ENCODE measurements at places on chromosomes 13 and 19.
A peak's percentile ranks its signal among the peaks of the same experiment; 100 is the strongest.

DNA sequence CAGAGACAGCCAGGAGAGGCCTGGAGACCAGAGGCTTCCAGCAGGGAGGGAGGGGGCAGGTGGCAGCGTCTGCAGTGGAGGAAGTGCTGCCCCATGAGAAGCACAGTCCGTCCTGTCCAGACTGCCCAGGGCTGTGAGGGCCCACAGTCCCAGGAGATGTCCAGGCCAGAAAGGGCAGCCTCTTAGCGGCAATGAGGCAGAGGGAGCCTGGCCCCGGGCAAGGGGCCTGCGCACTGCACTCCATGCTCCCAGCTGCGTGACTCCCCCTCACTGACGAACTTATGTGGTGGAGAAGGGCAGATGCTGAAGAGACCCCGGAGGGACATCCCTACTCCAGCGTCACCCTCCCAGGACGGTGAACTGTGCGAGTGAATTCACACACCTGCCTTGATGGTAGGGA, 115.3 kb downstream of the SOX1 start:
- no peak for DNase-seq

DNA sequence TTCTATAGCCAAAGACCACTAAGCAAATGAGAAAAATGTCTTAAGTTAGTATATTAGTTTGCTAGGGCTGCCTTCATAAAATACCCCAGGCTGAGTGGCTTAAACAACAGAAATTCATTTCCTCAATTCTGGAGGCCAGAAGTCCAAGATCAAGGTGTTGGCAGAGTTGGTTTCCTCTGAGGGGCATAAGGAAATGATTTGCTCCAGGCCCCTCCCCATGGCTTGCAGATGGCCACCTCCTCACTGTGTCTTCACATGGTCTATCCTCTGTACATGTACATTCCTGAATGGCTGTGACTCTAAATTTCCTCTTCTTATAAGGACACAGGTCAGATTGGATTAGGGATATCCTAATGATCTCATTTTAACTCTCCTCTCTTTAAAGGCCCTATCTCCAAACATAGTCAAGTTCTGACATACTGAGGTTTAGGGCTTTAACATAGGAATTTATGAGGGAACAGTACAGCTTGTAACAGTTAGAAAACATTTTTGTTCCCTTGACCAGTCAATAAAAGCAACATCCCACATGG, 307.4 kb downstream of the DIAPH3 start:
- DNase-seq: no peak

- DNase-seq: no peak
Observed at GRCh38 chr19:15643387-15643786, 2.7 kb downstream of the CYP4F3 start.

- peak; percentile 65 for DNase-seq
Observed at GRCh38 chr19:40398417-40399131, 8.6 kb upstream of the HIPK4 start.

GRCh38 chr13:25171517-25172302, at the start of gene AMER2:
Gene AMER2 (minus strand): TSS chr13:25172288. CDS start chr13:25171619, 669 bp downstream.
- no peak for DNase-seq

GRCh38 chr19:45507872-45508416, 665 bp downstream of the VASP start:
- no peak for DNase-seq

DNA sequence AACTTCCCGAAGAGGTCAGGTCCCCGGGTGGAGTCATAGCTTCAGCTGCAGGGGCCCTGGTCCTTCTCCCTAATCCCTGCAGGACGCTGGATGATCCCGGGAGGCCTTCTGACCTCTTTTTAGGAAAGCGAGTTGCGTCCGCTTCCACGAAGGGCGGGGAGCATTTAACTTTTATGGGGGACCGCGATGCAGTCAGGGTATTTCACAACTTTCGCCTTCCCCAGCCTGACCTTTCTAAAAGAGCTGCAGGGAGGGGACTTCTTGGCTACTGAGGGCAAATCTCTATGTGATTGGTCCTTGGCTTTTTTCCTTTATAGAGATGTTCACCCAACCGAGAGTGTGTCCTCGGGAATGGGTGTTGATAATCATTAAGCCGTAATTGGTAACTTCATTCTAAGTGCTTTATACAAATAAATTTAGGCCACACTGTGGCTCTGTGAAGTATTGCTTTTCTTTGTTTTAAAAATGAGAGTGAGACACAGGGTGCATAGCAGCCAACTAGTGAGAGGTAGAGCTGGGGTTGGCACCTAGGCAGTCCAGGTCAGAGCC, 778 bp downstream of the ZNF230 start:
- DNase-seq: no peak

GRCh38 chr13:95226476-95226875, 74.8 kb downstream of the ABCC4 start:
- DNase-seq: no peak

DNA sequence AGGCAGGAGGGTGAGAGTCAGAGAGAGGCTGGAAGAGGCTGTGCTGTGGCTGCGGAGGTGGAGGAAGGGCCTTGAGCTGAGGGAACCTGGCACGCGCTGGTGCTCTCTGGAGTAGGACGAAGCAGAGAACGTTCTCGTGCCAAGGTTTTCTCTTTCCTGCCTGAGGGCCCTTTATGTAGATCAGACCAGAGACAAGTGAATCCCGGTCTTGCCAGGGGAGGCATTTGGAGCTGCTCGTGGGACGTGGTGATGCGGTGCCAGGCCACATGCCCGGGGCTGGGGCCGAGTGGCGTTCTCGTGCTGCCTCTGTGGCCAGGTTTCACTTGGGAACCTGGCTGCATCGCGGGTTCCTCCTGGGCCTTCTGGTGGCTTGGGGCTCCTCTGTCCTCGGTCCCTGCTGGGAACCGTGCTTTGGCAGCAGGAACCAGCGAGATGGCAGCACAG, 54.2 kb downstream of the KDM4B start:
- DNase-seq: no peak

DNA sequence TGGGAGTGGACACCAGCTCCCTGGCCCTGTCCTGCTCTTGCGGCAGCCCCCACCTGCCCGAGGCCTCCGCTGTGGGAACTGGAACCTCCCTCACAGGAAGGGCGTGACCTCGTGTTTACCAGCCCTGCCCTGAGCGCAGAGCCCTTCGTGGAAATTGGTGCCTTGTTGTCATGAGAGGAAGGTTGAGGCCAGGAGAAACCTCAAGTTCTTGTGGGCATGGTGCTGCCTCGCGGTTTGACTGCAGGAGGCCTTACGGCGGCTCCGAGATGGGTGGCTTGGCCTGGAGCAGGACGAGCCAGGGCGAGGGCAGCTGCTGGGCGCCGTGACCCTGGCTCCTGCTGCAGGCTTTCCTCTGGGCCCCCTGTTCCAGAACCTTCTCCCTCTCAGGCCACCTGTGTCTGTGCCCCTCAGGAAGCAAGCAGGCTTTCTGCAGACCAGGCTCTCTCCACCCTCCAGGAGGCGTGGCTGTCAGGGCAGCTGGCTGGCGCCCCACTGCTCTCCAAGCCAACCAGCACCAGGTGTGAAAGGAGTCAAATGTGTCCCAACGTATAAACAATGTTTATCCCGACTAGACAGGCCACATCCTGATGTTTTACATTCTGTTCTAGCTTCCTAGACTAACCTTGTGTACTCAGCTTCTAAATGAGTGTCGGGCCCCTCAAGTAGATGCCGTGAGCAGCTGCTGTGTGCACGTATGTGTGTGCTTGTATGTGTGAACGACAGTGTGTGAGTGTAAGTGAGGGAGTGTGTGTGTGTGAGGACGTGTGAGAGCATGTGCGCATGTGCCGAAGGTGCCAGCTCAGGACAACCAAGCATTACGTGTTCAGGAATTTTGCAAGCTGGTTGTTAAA, 10.4 kb upstream of the RASA3 start:
- DNase-seq: no peak

DNA sequence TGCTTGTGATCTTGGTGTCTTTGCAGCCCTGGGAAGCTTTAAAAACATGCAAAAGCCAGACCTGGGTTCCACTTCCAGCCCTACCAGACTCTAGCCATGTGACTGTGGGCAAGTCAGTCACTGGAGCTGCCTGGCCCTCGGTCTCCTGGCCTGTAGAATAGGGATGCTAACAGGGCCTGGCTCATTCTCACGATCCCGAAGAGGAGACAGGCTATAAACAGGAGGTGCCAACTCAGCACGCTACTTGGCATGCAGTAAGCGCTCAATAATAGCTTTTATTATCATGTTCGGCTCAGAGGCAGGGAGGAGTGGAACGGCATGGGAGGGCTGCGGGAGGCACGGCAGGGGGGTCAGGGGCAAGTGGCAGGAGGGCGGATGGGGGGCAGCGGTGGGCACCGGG, 1.7 kb downstream of the CTXN1 start:
- DNase-seq: no peak

- no peak for DNase-seq
Observed at GRCh38 chr19:56603829-56604228, 8.7 kb downstream of the ZNF71 start.

- no peak for DNase-seq
Observed at GRCh38 chr13:46484561-46484960, 68.4 kb upstream of the LRCH1 start.

DNA sequence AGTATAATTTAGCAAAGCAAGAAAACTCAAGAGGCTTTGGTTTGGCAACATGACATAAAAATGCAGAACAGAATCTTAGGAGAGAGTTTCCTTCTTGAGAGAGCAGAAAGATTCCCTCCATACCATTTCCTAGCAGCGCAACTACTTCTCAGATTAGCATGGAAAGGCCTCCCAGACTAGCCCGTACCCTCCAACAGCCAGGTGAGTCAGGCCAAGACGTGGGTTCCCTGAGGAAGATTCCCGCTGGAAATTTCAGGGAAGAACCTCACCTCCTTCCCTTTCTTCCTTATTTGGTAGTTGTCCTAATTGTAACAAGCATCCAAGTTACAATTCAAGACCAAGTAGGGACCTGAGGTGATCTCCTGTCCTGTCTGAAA, 12.3 kb downstream of the COL4A2 start:
- no peak for DNase-seq

DNA sequence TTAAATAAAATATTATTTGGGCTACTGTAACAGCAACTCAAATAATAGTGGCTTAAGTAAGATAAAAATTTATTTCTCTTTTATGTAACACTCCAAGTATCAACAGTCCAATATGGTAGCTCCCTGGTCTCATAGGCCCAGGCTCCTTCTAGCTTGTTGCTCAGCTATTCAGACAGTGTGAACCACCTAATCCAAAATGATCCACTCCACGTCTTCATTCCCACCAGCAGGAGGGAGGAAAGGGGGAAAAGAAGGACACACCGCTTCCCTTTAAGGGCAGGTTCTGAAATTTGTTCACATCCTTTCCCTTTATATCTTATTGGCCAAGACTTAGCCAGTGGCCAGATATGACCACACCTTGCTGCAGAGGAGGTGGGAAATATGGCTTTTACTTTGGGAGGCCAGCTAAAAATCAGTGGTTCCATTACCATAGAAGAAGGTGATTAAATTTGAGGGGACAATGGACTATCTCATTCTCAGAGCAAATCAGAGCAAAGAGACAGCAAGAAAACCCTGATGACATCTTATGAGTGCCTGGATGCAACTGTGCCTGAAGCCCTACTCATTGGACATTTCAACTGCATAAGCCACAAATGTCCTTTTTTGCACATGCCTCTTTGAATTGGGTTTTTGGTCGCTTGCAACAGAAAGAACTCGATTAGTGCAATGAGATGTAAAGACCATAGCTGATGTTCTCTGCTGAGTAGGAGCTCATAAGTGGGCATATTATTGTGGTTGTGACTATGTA, 7.0 kb upstream of the EPOR start:
- no peak for DNase-seq

- no peak for DNase-seq
Observed at GRCh38 chr19:18842166-18842565, 10.4 kb downstream of the UPF1 start.

- no peak for DNase-seq
Observed at GRCh38 chr13:62482351-62482750, 1066.7 kb upstream of the PCDH20 start.

DNA sequence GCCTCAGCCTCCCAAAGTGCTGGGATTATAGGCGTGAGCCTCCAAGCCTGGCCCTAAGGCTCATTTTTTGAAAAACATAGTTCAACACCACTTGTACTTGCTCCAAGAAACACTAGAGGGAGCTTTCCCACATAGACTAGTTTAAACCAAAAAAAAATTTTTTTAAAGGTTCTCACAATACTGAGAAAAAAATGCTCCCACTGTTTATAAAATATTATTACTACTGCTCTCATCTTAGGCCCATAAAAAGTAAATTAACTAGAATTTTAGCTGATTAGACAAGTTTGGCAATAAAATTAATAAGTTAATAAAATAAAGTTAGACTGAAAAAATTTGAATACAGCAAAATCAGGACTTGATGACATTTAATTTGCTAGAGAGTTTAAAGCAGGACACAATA, 109.5 kb downstream of the TBC1D4 start:
- no peak for DNase-seq

GRCh38 chr13:113967729-113968462, 6.0 kb downstream of the C13orf46 start:
- no peak for DNase-seq

- no peak for DNase-seq
Observed at GRCh38 chr13:29713839-29714238, 118.4 kb upstream of the SLC7A1 start.

DNA sequence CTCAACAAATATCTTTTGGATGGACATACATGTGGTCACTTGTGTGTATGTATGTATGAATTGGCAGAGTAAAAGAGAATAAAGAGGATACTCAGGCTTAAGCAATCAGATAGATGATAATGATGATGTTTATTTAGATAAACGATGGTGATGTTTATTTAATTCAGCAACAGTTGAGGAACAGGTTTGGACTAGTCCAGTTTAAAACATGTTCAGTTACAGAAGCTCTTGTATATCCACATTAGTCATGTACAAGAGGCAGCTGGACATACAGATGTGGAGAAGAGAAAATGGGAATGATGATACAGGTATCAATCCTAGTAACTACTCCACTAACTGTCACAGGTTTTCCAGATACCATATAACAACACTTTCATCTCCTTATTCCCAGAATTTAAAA, 232.1 kb downstream of the DIAPH3 start:
- DNase-seq: no peak

DNA sequence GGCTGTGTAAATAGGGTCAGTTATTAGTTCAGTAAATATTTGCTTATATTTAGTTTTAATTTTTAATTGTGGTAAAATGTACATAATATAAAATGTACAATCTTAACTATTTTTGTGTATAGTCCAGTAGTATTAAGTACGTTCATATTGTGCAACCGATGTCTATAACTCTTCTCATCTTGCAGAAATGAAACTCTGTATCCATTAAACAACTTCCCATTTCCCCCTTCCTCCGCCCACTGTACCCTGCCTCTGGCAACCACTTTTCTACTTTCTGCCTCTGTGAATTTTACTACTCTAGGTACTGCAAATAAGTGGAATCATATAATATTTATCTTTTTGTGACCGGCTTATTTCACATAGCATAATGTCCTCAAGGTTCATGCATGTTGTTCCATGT, 24.4 kb downstream of the UBAC2 start:
- DNase-seq: no peak

GRCh38 chr19:54462047-54462654, 1.4 kb downstream of the LENG9 start:
- DNase-seq: no peak

GRCh38 chr13:63190742-63191141, 1775.1 kb upstream of the PCDH20 start:
- no peak for DNase-seq

GRCh38 chr19:6730153-6730804, 7.1 kb downstream of the GPR108 start:
- no peak for DNase-seq
